Adrenal gland (tissue), 19 donors: ENCODE measurements at places on chromosomes 6 and 20. TPM values are rescaled to one million over a fixed set of nuclear protein-coding genes. Genes with fewer than 3 reads are reported as not detected.

The AGER gene
- polyA plus RNA-seq: 1.7 TPM

DNA sequence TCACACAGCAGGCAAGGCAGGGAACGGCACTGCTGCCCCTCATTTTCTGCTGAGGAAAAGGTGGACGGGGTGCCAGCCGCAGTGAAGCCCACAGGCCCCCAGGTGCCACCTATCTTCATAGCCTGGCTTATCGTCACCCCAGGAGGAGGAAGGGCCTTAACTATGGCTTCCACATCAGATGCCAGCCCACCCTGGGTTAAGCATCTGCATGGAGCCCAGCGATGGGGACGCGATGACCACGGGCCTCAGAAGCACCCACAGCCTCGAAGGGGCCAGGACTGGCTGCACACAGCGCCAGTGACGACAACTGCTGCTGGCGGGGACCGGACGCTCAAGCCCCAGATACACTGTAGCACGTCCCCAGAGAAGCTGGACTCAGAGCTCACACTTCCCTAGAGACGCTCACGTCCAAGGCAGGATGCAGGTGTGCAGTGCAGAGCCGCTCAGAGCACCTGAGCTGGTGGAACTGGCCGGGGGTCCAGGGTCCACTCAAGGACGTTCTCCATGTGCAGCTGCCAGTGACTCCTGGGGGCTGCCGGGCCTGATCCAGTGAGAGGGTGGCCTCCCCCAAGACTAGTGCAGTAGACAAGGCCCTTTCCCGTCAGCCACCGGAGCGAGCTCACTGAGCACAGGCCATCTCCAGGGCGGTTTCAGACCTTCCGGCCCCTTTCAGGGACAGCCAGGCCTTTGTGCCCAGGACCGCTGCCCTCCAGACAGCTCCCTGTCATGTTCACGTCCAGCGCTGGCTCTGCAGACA lies 83.0 kb downstream of the YTHDF1 start:
- no peak for DNase-seq

DNA sequence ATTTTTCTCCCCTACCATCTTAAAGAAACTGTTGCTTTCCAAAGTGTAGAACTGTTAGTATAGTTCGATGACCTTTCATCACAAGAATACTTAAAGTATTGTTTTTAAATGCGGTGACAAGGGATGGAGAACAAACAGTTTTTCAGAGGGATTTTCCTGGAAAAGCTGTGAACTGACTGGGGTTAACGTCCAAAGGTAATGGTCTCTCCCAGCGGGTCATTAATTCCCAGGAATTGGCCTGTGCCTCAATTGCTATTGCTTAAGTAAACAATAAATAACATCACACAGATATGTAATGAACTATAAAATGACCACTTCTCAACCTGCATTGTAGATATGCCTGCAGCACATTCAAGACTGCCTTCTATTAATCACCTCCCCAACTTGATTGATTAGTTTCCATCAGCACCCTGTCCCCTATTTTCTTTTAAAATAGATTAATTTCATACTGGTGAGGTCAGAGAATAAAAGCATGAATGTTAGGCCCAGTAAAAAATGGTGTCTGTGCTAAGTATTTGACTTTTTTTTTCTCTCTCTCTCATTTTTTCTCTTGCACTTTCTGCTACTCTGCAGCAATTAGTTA lies 268.2 kb downstream of the SAMD5 start:
- no peak for DNase-seq

GRCh38 chr6:25756382-25757363 lies 2.1 kb downstream of the SLC17A4 start:
- no peak for DNase-seq

GRCh38 chr6:140036196-140036595 lies 661.7 kb upstream of the CITED2 start:
- no peak for DNase-seq

DNA sequence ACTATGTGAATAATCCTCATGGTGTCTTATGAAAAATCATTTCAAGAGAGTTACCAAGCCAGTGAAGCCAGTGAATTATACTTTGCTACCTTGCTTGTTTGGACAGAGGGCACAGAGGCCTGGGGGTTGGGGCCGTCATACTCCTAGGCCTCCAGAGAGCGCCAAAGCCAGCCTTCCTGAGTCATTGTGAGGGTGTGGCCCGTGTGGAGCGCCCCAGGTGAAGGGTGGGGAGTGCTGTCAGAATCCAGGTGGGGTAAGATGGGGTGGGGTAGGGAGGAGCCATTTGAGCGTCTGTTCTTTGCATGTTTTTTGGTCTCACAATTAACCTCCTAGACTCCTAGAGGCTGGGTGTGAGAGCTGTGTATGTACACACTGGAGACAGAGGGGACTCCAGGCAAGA lies 71.1 kb downstream of the PERP start:
- no peak for DNase-seq

DNA sequence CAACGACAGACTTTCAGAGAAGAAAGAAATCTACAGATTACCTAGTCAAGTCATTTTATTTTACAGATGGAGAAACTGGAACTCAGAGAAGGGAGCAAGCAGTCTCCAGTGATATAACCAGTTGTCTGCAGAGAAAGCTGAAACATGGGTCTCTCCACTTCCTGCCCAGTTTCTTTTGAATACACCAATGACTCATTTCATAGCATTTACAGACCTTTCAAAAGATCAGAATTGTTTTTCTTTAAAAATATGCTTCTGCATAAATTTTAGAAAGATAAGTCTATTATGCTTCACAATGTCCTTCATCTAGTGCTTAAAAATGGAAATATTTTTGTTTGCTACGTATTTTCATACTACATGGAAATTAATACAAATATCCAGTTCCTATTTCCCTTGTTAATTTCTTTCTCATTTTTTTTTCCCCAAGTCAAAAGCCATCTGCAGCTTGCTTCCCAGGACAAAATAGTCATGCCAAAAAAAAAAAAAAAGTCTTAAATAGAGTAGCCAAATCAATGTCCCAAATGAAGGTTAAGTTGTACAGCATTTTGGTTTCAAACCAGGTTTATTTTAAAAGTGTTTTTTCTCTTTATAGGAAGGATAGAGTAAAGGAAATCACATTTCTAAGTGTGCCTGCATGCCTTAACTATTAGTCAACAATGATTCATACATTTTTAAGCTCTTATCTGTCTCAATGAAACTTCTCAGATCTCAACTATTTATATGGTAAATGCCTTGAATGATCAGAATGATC lies 36.9 kb downstream of the ARHGAP18 start:
- no peak for DNase-seq

DNA sequence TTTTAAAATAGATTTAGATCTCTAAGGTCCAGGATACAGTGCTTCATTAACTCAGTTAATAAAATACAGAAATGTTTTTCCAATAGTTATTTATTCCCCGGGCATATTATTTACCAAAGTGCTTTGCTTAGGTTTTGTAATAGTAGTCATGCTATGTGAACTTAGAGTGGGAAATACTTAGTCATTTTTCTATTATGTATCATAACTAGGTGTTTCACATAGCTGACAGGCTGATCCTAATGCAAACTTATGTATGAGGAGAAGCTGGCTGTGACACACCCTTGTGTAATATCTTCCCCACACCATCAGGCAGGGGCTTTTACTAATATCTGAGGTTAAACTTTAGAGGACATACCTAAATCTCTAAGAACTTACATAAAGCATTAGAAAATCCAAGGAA lies 277.7 kb upstream of the RIMS1 start:
- DNase-seq: no peak
